G401 (cell line): ENCODE measurements at places on chromosomes 11 and 22. TPM values are rescaled to one million over a fixed set of nuclear protein-coding genes. Genes with fewer than 3 reads are reported as not detected.

The CALCA gene
- not detected in 2 replicates for total RNA-seq

The NTM gene
- total RNA-seq: 11.4 and 11.5 TPM in 2 replicates

The MOGAT2 gene
- total RNA-seq: not detected in 2 replicates

The MALAT1 gene
- 166 and 288 TPM in 2 replicates for total RNA-seq

The BTBD18 gene
- not detected in 2 replicates for total RNA-seq

The OR51L1 gene
- not detected in 2 replicates for total RNA-seq

The FOLR1 gene
- total RNA-seq: 1.4 TPM in 1 of 2 replicates, not detected in the other

The ABTB2 gene
- total RNA-seq: 1.8 and 2.9 TPM in 2 replicates

The CHRM4 gene
- total RNA-seq: 0.55 and 5.2 TPM in 2 replicates

The INPP5J gene
- 0.74 and 3.0 TPM in 2 replicates for total RNA-seq

- DNase-seq: no peak
These were observed 136.7 kb downstream of the SPATA19 start for GRCh38 chr11:133708547-133709051.

DNA sequence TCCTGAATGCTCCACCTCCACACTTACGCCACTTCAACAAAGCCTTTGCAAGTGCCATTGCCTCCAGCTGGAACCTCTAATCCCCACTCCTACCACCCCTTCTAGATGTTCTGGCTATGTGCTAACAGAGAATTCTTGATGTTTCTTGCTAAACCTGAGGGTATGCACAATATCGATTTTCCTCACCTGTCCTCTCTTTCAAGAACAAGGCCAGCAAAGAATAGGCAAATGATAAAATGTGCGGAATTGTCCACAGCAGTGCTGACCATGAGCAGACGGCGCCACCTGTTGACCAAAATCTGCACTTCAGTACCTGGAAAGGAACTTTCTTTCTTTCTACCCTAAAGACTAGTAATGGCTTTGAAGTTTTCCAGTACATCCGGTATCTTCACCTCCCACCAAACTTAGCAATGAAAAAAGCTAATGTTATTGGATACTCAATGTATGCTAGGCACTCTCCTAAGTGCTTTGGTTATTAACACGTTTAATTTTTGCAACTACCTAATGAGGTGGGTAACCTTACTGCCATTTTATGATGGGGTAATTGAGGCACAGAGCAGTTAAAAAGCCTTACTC lies 3.4 kb downstream of the TIMM10 start:
- peak; percentile 79 for DNase-seq

DNA sequence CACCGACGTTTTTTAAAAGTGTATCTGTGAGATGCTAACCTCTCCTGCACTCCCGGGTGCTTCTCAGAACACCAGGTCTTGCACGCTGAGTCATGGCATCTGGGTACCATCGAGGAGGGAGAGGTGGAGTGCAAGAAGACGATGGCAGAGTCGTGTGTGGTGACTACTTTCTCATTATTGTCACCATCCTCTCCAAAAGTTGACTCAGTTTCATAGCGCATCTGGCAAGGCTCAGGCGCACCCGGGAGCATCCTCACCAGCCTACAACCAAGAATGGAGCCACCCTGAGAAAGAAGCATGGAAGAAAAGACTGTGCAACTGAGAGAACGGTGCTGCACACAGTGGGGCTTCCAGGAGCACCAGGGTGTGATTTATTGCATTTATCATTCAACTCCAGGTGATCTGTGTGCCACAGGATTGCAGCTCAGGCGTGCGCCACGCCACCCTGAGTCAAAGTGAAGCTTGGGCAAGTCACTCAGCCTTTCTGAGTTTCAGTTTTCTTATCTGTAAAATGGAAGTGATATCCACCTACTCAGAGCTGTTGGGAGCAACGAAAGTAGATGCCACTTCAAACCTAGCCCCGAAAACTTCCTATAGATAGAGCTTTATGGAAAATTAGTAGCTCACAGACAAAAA lies 65.4 kb downstream of the LINC01488 start:
- no peak for DNase-seq

- no peak for DNase-seq
These were observed 73.4 kb upstream of the TEAD1 start for GRCh38 chr11:12600829-12601228.

DNA sequence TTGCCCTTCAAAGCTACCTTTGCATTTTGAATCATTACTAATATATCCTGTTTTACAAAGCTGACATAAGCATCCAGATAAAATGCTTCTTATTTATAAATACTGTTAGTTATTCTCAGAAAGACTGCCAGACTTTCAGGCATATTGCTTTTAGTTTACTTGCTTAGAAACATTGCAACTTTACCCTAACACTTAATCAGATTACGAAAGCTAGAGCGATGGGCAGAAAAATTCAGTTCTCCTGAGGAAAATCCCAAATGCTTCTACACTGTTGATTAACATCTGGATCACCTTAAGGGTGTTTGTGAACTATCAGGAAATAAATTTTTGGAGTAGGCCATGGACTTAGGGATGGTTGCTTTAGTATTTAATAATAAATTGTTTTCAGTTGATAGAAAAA lies 289.7 kb upstream of the MPPED2 start:
- no peak for DNase-seq

DNA sequence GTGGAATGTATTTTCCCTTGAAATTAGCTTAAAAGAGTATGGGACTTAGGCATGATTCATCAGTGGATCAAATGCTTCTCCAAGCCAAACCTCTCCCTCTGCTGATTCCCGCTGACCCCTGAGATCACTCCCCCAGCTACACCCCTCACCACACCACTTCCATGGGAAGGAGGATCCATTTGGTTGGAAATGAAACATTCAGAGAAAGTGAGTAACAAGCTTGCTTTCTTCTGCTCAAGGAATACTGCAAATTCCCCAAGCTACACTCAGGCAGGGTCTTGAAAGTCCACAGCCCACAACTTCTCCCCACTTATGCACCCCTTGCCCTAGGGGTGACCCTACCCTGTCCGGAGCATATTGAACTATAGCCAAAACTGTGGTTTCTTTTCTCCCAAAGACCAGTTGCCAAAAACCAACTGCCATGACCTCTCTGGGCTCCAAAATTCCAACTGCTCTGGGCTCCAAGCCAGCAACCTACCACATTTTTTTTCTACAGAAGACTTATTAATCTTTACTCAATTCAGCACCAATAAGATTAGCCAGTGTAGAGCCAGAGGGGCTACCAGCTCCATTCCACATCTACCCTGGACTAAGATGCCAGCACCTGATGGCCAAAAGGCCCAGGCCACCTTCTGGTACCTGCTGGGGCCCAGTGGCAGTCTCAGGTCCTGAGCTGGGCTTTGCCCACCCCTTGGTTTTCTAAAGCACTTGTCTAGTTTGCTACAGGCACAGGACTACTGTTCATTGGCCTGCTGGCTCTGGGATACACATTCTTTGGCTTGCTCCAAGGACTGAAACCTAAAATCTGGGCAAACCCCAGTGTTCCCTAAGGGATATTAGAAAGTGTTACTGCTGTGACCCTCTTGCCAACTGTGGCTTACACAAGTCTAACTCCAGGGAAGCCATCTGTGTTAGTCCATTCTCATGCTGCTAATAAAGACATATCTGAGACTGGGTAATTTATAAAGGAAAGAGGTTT lies 101.1 kb downstream of the MICAL3 start:
- DNase-seq: peak; percentile 45

DNA sequence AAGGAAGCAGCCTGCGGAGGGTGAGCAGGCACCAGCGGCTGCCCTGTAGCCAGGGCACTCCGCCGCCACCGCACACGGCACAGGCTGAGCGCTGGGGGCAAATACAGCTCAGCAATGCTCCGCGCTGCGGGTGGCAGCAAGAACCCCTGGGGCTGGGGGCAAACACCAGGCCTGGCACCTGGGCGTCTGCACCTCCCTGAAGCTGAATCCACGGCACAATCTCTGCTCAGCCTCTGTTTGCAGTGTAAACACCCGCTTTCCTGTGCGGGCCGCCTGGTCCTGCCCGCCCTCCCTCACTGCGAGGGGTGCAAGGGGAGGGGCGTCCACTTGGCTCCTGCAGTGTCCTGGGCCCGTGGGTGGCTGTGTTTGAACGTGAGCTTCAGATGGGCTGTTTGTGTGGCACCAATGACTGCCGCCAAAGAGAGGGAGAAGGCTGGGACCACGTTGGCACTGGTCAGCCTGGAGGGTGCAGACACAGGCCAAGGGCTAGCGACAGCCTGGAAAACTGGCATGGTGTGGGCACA lies 14.8 kb upstream of the MPPED1 start:
- no peak for DNase-seq

- peak; percentile 40 for DNase-seq
These were observed 23.9 kb downstream of the MYO7A start for GRCh38 chr11:77151804-77152509.

- peak; percentile 73 for DNase-seq
These were observed 58.4 kb upstream of the CSNK2A3 start for GRCh38 chr11:11411401-11411985.

DNA sequence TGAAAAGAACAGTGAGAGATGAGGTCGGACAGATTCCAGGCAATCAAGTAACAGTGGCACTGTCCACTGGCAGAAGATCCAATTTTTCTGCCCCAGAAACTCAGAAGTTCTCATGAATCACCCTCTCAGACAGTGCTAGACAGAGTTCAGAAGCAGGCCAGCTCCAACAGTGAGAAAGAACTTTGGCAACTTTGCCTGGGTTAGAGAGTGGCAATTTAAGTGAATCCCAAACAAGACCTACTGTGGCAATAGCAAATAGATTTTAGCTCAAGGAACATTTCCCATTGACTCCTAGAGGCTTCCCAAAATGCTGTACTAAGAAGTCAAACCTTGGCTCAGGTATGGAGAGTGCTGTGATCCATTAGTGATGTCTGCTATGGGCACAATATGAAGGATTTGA lies 12.3 kb downstream of the CD44 start:
- DNase-seq: peak; percentile 15

- DNase-seq: no peak
These were observed 793.6 kb downstream of the DLG2 start for GRCh38 chr11:84833488-84834088.

- DNase-seq: no peak
These were observed 327.0 kb downstream of the ETS1 start for GRCh38 chr11:128260398-128260797.

- DNase-seq: no peak
These were observed 1.6 kb downstream of the RNF26 start for GRCh38 chr11:119335655-119336543.

DNA sequence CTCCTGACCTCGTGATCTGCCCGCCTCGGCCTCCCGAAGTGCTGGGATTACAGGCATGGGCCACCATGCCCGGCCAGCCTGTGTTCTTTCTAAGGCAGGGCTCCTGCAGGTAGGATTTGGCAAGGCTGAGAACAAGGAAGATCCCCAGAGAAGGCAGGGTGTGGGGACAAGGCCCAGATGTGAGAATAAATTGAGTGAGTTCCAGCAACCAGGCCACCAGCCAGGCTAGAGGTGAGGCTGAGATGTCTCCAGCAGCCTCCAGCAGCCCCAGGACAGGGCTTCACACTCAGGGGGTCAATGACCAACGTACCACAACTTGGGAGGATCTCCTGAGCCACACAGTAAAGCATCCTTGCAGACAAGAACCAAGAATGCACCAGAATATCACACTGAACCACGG lies 75.1 kb downstream of the BUD13 start:
- DNase-seq: no peak

DNA sequence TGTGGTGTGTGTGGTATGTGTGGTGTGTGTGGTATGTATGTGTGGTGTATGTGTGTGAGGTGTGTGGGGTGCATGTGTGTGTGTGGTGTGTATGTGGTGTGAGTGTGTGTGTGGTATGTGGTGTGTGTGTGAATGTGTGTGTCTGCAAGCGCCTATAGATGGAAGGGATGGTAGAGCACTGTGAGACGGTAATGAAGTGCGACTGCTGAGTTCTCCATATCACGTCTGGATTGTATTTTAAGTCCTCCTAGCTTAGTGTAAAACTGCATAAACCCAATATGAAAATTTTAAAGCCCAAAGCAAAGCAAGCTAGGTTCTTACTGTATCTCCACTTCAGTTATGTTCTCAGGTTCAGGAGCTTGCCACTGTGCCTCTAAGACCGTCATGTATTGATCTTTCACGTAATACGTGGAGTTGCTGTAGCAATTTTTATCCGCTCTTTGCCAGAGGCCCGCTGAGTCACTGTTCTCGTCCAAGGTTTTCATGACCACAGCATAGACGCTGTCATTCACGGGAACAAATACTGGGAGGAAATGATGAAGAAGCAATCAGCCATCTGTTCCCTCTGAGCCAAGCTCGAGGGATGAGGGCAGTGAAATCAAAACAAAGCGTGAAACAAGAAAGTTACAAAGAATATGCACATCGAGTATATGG lies 5.5 kb downstream of the PLET1 start:
- peak; percentile 68 for DNase-seq

DNA sequence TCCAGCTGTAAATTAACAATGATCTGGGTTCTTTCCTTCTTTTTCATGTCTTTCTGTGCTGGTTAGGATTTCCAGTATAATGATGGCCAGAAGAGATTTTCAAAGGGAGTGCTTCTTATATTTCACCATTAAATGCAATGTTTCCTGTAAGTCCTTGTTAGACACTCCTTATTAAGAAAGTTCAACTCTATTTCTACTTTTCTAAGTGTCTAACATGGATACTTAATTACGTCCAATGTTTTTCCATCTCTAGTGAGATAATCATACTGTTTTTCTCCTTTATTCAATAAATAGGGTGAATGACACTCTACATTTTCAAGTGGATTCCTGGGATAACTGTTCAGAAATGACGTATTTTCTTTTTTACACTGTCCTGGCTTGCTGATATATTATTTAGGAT lies 49.8 kb downstream of the CDON start:
- DNase-seq: no peak

DNA sequence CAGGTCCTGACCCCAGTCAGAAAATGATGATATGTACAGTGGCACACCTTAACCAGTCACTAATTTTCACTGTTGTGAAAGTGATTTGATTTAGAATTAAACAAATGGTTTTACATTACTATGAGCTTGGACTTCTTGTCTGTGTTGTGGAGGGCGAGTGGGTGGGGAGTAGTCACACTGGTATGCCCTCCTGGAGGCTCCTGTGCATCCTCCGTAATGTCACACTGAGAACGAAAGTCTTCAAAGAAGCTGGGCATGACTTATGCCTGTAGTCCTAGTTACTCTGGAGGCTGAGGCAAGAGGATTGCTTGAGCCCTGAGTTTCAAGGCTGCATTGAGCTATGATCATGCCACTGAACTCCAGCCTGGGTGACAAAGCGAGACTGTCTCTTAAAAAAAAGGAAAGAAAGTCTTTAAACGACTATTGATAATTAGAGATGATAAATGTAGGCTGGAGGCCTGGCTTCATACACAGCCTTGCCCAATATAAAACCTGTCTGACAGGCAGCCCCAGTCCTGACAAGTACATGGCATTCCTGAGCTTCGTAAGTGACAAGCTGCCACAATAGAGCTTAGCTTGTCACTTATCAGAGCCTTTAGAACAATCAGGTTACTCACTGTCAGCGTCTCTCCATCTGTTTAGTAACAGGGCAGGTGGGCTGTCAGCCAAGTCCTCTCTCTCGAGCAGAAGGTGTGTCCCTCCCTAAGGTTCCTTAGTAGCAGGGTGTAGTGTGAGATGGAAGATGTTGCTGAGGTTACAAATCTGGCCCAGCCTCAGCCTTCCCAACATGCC lies 5.0 kb upstream of the LIMK2 start:
- DNase-seq: peak; percentile 94

GRCh38 chr11:17471501-17471900 lies 5.1 kb downstream of the ABCC8 start:
- no peak for DNase-seq
